ENCODE measurements at places on chromosomes 2 and 18.

DNA sequence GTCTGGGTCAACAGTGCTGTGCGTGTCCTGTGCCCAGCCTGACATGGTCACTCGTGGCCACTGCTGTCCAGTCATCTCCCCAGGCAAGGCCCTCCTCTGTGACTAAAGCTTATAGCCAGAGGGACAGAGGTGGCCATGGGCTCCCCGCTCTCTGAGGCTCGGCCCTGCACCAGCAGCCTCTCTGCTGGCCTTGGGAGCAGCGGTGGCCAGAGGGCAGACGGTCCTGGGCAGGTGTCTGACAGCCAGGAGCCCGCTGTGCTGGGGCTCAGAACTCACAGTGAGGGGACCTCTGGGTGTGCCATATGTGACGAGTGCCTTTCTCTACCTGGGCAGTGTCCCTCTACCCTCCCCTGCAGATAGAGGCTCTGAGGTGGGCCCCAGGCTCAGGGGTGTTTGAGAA is 98.7 kb downstream of the FAM210A start:
- no peak for DNase-seq

GRCh38 chr18:12373116-12373770 is 3.8 kb downstream of the AFG3L2 start:
- DNase-seq = peak; percentile 55

DNA sequence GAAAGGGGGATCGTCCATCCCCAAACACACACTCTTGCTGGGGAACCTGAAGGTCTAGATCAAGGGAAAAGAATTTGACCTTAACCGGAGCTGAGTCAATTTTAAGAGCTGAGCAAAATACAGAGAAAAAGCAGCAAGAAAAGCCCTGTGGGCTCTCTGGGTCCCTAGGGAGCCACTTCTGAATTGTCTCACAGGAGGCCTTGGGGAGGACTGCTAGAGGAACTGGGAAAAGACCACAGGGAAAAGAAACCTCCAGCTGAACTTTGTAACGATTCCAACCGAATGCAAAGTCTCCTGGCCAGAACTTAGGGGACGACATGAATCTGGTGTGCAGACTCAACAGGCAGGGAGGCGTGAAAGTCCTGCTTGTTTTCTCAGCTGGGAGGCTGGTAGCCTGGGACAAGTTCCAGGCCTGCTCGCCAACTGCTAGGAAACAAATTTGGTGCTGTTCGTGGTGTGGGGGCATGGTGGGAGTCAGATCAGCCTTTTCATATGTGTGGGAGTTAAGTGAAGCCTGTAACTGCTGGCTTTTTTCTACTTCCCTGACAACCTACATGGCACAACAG is 644.6 kb upstream of the CNTNAP5 start:
- no peak for DNase-seq

- DNase-seq = no peak
These were observed 14.1 kb downstream of the ZNF407 start for GRCh38 chr18:74611765-74612164.

- no peak for DNase-seq
These were observed 201.7 kb upstream of the CWC22 start for GRCh38 chr2:180208841-180209240.

- no peak for DNase-seq
These were observed 38.6 kb downstream of the MGAT5 start for GRCh38 chr2:134292514-134292913.

- DNase-seq = no peak
These were observed 118.3 kb upstream of the ANKRD30BL start for GRCh38 chr2:132279930-132280615.

GRCh38 chr2:23587341-23587880 is 202.4 kb downstream of the KLHL29 start:
- no peak for DNase-seq

DNA sequence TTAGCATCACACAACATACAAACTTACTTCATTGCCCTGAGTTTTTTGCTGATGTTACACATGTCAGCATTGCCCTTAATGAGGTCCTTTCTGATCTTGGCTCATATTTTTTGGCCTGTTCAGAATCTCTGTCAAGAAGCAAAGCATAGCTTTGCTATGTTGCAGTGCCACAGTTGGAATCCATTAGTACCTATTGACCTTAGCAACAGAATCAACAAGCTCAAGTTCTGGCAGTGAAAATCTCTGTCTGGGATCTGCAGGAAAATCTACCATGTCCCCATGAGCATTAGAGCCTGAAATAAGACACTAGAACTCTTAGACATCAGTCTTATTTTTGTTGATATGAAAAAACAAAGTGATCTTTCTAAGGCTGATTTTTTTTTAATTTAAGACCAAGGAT is 105.6 kb upstream of the FHL2 start:
- DNase-seq = no peak

DNA sequence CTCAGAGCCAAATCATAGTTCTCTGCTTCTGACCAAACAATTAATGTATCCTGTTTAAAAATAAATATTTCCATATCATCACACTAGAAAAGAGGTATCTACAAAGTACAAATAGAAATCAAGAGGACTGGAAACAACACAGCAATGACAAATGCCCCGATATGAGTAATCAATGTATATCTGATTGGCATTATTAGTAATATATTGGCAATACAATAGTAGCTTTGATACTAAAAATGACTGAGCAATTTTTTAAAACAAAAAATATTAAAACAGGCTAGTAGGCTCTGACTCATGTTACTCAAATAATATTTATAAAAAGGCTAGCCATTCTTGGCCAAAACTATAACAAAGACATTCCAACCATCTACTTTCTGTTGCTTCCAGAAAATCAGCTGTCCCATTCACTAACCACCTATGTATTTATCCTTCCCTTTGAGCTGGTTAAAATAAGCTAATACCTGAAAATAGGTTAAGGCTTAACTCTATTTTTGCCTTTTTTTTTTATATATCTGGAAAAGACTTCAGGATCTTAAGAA is 13.3 kb downstream of the PPP4R3B start:
- DNase-seq = no peak

DNA sequence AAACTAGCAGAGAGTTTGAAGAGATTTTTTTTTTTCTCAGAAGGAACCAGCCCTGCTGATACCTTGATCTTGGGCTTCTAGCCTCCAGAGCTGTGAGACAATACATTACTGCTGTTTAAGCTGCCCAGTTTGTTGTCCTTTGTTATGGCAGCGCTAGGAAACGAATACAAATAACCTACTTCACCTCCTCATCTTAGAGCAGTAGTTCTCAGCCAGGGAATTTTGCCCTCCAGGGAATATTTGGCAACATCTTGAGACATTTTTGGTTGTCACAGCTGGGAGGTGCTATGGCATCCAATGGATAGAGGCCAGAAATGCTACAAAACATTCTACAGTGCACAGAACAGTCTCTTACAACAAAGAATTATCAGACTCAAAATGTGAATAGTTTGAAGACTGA is 43.9 kb upstream of the BCL11A start:
- no peak for DNase-seq

DNA sequence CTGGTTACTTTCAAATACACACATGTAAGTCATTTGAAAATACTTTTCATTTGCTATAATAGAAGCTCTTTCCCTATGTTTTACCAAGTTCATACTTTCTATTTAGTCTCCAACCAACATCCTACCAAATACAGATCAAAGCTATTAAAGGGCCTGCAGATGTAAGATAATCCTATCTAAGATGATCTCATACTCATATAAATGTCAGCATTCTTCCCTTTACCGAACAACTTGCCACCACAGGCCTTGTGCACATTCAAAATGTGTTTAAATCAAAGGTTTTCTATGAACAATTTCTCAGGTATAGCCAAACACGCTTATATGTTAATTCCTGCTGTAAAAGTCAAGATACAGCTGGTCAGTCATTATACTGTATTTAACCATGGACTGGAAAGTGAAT is 23.3 kb downstream of the KCTD18 start:
- no peak for DNase-seq

DNA sequence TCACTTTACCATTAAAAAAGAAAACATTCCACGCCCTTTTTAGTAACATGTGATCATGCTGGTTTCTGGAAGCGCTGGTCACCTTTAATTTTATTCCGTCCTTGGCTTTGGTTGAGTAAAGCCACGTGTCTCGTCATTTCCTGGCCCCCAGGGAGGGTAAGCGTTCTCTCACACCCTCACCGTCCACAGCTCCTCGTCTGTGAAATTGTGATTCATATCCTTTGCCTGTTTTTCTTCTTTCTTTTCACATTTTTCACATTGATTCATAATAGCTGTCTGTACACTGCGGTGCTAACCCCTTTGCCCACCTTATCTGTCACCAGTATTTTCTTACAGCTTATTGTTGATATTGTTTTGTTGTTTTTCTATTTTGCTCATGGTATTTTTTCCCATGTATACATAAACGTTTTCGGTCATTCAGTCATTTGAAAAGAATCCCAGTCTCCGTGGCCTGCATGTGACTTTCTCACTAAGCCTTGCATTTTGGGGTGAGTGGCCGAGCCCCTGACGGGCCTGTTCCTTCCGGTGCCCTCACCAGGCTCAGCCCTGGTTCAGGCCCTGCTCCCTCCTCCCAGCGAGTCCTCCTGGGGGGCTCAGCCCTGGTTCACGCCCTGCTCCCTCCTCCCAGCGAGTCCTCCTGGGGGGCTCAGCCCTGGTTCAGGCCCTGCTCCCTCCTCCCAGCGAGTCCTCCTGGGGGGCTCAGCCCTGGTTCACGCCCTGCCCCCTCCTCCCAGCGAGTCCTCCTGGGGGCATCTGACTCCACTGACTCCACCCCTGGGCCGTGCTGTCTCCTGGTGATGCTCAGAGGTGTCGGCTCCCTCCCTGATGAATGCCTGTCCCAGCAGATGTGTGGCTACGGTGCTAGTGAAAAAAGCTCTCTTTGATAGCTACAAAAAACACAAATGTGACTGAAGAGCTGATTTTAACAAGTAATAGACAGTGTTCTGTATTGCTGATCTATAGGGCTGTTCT is 249.7 kb upstream of the PXDN start:
- DNase-seq = no peak

DNA sequence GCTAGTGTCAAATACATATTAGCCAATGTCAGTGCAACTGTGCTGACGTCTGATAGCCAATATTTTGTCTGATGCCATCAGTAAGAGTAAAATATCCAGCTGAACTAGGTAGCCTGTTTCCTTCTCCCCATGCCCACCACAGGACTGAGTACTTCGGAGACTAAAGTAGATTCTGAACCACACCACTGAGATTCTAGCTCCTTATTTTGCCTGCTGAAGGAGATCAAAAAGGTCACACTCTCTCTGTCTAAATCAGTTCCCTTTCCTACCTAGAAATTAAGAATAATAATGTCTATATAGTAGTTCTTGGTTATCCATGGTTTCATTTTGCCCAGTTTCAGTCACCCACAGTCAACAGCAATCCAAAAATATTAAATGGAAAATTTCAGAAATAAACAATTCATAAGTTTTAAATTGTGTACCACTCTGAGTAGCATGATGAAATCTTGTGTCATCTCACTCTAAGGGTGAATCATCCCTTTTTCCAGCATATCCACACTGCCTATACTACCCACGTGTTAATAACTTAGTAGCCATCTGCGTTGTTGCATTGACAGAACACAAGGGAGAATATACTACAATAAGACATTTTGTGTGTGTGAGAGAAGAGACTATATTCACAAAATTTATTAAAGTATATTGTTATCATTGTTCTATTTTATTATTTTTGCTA is 1043.3 kb upstream of the PIK3C3 start:
- DNase-seq = no peak

DNA sequence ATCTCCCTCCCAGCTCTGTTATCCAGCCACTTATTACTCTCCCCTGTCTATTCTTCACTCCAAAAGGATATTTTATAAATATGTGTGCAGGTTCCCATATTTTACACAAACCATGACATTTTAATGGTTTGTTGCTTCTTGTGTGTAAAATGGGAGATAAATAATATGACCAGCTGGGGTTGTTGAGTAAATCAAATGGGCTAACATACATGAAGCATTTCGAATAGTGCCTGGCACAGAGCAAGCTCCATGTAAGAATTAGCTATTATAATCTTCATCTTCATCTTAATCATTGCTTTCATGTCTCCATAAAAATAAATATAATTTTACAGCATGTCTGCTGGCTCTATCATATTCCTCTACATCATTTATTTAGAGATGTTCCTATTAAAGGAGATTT is 283.1 kb downstream of the RAD51AP2 start:
- no peak for DNase-seq

DNA sequence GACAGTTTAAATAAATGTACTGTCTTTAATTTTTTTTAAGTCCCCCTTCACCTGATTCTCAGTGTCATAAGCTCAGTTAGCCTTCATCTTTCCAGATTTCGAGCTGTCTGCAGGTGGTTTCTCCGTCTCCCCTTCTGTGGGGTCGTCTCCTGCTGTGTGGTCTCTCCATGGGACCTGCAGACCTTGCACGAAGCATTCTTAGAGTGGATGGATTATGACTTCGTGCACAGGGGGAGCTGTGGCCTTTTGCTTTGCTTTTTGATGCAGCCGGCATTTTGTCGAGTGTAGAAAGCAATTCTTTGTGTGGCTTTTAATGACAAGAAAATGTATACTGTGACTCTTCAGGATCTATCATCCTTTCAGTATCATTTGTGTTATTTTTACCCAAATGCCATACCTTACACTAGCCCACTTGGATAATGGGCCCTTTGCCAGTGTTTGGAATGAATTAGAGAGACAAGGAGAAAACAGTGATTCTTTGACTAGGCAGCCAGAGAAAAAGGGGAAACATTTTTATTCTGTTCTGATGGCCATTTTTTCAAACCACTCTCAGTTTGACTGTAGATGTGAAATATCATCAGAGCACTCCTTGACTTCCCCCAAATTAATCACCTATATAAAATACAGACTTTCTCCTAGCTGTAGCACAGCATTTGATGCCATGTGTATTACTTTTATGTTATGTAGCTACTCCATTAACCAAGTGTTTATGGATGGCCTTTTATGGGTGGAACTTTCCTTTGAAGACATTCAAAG is 54.3 kb downstream of the ITGA6 start:
- DNase-seq = no peak
